ENCODE measurements at places on chromosomes 16 and 17.

DNA sequence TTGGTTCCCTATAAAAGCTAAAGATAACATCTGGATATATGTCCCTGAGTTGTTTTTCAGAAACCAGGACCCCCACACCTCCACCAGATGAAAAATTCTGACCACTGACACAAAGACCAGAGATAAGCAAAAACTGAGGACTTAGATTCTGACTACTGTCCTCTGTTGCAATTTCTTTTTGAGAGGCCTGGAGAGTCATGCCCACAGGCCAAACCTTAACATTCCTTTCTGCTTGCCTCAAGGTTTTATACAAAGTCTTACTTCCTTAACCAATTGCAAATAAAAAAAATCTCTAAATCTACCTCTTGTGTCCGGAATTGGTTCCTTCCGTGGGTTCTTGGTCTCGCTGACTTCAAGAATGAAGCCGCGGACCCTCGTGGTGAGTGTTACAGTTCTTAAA is 228.5 kb downstream of the ABCC12 start:
- DNase-seq, result no peak

DNA sequence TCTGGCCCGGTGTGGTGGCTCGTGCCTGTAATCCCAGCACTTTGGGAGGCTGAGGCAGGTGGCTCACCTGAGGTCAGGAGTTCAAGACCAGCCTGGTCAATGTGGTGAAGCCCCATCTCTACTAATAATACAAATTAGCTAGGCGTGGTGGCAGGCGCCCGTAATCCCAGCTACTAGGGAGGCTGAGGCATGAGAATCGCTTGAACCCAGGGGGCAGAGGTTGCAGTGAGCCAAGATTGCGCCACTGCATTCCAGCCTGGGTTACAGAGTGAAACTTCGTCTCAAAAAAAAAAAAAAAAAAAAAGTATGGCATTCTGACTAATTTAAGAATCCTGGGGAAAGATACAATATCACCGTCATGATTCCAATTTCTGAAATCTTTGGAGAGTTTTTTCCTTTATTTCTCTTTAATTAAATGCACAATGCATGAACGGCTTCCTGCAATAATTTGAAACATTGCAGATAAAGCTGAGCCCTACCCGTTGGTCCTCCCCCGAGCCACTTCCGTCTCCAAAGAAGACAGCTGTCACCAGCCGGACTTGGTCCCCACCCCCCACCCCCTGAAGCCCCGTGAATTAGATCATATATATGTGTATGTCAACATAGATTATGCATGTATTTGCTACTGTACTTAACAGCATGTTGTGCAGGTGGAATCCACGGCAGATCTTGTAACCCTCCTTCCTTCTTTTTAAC is 142.6 kb upstream of the PLCG2 start:
- DNase-seq, result no peak

DNA sequence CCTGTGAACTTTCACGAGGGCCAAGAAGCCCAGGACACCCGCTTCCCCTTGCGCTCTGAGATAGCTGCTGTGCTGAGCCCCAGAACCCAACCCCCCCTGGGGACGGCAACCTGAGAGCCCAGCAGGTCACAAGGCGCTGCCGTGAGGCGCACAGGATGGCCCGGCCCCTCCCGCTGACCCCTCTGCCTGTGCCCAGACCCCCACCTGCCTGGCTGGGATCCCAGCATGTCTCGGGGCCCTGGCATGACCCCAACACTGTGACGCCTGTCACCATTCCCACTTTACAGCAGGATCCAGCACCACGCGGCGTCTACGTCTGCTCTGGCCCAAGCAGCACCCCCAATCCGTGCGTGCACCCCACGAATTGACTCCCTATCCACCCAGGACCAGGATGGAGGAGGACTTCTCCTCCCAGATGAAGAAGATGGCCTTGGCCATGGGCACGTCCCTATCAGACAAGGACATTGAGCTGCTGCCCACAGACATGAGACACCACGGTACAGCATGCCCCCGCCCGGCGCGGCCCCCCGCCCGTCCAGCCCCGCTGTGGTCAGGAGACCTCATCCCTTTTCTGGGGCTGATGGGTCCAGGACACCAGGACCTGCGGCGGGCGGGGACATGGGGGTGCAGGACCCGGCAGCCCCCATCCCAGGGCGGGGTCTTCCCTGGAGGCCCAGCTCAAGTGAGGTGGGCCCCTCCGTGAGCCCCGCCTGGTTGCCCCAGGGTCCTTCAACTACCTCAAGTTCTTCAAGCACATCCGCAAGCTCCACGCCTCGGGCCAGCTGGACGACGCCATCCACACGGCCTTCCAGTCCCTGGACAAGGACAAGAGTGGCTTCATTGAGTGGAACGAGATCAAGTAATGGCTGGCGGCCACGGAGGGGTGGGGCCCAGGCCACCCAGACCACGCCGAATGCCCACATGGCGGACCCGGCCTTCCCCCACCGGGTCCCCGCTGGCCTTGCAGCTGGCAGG is 15.1 kb upstream of the AATK start:
- no peak for DNase-seq

GRCh38 chr17:35934760-35935159 is 4.2 kb upstream of the RDM1 start:
- DNase-seq, result no peak

DNA sequence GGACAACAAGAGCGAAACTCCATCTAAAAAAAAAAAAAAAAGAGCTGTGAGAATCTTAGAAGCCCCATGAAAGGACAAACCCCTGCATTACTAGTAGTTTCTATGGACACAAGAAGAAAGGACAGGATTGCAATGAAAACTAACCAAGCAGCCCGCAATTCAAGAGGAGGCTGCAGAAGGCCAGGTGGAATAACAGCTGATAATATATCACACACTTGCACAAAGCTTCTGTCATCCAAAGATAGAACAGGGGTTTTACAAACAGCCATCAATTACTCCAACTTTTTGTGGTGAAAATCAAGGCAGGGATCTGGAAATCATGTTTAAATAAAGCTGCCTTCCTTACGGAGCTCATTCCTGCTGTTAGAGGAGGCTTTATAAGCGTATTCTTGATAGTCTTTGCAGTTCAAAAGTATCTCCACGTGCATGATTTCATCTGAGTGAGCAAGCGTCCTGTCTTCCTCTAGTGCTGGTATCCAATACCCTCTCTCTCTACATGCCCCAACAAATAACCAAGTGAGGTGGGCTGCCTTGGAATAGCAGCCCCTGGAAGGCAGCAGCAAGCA is 23.1 kb upstream of the TMEM94 start:
- no peak for DNase-seq

DNA sequence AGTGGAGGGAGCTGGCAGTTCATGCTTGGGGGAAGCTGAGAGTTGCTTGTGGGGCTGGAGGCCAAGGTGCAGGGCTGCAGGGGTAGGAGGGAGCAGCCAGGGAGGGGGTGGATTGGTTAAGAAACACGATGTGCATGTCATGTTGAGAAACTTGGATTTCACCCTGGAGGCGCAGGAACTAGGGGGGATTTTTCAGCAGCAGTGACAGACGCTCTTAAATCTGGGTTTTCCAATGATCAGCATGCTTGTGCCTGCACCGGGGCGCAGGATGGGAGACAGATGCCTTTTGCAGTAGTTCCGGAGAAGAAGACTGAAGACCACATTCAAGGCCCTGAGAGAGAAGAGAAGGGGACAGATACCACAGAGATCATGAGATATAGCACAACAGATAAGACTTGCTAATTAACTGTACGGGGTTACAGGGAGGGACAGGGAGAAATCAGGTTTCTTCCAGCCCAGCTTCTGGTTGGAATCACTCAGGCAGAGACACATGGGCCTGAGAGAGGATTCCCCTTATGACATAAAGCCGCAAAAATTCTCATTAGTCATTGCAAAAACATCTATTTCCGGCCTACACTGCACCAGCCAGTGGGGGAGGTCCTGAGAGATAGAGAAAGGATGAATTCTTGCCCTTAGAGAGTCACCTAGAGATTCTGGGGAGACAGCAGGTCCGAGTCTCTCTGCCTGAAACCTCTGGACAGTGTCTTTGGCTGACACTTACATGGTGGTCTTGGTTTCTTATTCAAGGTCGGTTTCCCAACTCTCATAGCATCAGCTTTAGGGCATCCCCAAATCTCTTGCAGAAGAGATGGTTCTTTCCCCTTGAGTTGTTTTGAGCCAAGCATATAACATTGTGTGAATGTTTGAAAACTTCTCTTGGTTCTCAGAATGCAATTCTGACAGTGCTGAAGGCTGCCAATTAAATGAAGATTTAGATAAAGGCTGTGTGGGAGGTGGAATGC is 27.1 kb downstream of the CDH13 start:
- DNase-seq, result peak; percentile 25

DNA sequence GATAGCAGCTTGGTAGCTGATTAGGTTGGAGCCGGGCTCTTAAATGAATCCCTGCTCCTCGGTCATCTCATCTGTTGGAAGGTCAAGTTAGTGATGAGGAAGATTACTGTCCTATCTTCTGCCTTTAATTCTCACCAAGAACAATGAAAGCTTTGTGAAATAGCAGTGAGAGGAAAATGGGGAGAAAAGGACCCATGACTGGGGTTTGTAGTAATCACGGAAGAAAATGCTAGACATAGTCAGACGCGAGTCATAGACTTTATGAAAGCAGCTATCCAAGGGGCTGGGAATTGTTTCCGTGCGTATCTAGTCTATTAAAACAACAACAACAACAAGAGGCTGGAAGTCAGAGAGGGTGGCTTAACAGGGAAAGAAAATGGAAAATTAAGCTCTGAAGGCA is 18.3 kb downstream of the PIK3R5 start:
- no peak for DNase-seq

DNA sequence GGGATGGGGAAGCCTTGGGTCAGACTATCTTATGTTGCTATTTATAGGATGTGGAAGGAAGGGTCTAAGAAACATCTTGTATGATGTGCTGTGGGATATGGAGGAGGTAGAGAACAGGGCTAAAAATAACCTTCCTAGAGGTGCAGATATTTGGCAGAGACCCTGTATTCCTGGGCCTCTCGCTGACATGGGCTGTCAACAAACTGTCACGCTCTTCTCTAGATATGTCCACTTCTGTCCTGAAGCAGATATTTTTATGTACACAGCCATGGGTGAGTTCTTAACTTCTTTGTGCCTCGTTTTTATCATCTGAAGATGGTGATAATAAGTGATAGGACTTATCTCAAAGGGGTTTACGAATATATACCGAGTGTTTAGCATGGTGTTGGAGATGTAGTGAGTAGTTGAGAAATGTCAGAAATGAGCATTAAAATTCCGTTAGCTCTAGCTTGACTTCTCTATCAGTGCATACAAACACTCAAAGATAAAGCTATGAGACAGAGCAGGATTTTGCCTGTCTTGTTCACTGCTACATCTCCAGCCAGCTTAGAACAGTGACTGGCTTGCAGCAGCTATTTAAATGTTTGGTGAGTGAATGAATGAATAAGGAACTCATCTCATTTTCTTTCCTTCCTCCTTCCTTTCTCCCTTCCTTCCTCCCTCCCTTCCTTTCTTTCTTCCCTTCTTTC is 2.9 kb upstream of the AQP8 start:
- DNase-seq, result no peak

DNA sequence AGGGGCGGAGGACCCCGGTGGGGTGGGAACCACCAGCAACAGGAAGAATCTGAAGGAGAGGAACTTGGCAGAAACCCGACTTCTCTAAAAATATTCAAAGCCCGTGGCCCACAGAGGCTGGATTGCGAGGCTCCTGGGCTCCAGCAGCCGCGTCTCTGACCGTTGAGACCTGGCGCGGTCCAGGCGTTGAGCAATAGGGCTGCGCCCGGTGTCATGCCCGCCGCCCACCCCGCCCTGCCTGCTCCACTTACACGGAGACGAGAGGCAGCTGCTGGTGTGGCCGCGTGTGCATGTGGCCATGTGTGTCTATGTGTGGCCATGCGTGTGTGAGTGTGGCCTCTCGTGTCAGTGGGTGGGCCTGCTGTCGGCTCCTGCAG is 83.6 kb downstream of the IRF8 start:
- DNase-seq, result no peak

DNA sequence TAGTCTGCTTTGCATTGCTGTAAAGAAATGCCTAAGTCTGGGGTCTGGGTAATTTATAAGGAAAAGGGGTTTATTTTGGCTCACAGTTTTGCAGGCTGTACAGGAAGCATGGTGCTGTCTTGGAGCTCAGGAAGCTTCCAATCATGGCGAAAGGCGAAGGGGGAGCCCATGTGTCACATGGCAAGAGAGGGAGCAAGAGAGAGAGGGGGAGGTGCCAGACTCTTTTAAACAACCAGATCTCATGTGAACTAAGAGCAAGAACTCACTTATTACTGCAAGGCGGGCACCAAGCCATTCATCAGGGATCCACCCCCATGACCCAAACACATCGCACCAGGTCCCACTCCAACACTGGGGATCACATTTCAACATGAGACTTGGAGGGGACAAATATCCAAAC is 148.2 kb upstream of the HS3ST2 start:
- DNase-seq, result no peak

- DNase-seq, result no peak
These were observed 457.6 kb upstream of the ZFHX3 start for GRCh38 chr16:73505577-73505976.

DNA sequence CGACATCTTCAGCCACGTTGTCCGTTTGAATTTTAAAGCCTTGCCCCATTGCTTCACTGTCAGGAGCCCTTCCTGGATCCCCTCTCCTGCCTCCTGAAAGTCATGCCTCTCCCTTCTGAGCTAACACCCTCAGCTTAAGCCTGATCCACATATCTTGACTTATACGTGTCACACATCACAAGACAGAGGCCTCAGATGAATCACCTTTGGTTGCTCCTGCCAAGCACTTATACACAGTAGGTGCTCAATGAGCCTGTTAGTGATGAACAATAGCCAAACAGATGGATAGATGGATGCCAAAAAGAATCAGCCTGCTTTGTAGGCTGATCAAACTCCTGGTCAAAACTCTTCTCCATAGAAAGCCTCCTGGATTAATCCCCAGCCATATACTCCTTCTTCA is 31.8 kb downstream of the PITPNM3 start:
- DNase-seq, result no peak

GRCh38 chr17:71633391-71633849 is 487.4 kb upstream of the SOX9 start:
- no peak for DNase-seq

Measured in stimulated activated CD8-positive, alpha-beta memory T cell treated with anti-CD3 and anti-CD28 coated beads, Interleukin-15, amount 100 ng/mL, for 48 hours (primary cell).